Stimulated activated CD8-positive, alpha-beta memory T cell treated with anti-CD3 and anti-CD28 coated beads, Interleukin-4, amount 100 ng/mL, for 1 hour (primary cell): ENCODE measurements at places on chromosomes 7 and 10.
A peak's percentile ranks its signal among the peaks of the same experiment; 100 is the strongest.

DNA sequence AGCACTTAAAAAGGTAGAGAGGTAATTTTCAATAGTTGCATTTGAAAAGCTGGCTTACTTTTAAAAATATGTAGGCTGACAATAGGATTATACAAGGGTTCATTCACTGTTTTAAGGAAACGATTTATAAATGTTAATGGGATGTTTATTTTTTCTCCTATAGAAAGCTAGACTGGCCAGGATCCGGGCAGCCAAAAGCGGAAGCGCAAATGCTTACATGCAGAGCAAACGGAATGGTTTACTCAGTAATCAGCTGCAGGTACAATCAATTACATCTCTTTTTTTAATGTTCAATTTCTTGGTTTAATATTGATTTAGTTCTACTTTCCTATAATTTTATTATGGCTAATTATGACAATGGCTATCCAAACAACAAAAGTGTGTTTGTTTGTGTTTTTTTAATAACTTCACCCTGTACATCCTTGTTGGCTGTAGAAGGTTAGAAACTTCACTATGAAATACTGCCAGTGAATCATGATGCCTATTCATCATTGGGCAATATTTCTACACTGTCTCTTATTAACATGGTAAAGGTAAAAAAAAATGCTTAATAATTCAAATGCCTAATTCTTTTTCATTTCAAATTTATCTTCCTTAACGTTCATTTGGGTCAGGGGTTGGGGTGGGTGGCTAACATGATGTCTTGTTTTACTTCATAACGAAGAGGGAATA lies 116.4 kb downstream of the TSPAN12 start:
- DNase-seq: no peak

DNA sequence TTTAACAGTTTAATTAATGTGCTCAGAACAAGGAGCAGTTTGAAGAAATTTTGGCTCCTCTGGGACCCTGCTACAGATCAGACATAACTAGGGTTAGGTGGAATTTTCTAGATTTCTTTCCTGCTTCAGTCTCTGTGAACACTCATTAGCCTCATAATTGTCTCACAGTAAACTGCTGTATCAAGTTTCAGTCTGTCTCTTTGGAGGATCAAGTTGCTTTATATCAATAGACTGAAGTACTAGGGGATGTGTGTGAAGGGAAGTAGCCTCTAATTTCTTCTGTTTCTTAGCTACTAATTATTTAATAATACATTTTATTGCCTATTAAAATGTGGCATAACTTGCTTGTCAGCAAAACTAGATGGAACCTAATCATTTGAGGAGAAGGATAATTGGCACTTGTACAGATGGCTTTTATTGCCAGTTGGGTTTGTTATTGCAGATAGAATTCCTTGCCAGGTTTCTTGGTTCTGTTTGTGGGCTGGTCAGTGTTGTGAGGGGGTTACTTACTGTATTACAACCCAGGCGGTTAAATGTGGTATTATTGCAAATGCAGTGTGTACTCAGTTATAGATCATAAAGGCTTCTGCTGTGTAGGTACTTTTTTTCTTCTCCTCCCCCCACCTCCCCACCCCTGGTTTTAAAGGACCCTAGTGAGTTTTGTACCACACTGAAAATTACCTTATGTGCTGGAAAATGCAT lies 758.0 kb downstream of the AUTS2 start:
- DNase-seq: no peak

- DNase-seq: peak; percentile 35
Observed at GRCh38 chr7:76318488-76319353, 16.2 kb downstream of the HSPB1 start.

DNA sequence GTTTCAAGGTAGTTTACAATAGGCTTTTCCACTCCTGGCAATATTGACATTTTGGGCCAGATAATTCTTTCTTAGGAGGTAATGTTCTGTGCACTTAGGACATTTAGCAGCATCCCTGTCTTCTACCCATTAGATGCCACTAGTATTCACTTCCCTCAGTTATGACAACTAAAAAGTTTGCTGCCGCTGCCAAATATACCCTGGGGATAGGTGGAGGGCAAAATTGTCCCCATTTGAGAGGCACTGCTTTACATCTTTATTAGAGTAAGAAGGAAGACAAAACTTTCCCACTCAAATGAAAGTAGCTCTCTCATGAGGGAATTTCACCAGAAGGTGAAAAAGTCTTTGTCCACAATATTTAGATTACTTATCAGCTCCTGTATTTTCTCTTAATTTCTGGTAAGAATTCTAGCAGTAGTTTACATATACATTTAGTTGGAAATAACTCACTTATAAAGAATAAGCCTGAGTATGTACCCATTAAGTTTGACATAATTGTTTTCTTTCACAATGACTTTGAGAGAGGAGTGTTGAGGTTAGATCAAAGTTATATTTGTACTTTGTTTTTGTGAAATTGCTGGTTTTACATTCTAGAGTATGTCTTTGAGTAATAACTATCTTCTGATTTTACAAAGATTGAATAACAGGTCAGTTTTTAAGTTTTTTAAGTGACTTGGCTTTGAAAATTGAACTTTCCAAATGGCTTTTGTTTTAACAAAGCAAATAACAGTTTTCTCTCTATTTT lies 46.0 kb downstream of the HELLS start:
- no peak for DNase-seq

- no peak for DNase-seq
Observed at GRCh38 chr7:93914581-93915066, 6.9 kb upstream of the GNG11 start.

DNA sequence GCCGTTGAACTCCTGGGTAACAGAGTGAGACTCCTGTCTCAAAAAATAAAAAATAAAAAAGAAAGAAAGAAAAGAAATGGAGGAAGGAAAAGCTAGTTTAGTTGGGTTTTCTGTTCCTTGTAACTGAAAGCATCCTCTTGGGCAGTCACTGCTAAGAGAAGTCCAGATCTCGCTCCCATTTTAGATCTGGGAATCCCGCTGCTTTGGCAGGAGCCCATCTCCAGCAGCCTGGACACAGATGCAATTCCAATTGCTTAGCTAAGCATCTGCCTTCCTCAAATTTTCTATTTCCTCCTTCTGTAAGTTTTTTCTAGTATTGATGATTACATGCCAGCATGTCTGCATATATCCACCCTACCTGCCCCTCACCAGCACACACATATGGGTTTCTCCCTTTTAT lies 54.1 kb downstream of the DENND2A start:
- DNase-seq: no peak
